ENCODE measurements at places on chromosomes 12 and 14.

DNA sequence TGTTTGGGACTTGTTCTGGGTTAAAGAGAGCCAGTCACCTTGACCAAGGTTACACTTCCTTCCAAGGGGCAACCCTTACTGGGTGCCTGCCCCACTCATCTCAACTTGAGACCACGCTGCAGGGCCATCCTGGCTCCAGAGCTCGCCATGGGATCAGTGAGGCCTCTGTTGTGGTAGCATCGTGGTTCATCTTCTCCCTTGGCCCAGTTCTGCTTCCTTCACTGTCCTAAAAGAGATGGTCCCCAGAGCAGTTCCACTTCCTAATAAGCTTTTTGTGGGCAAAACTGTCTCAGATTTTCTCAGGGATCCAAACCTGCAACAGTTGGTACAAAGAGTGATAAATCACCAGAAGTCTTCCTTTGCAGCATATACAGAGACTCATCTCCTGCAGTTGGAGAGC lies 165.9 kb upstream of the TMEM260 start:
- no peak for DNase-seq

DNA sequence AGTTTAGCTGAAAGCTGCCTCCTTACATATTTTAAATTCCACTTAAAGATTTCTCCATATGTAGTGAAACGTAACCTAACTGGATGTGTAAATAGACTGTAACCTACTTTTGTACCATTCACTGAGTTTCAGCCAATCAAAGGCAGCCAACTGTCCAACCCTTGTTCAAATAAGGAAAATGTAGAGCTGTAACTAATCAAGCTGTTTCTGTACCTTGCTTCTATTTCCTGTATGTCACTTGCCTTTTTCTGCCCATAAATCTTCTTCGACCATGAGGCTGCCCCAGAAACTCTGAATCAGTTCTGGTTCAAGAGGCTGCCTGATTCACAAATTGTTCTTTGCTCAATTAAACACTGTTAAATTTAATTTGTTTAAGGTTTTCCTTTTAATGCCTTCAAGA lies 6.3 kb downstream of the SLC7A8 start:
- no peak for DNase-seq

DNA sequence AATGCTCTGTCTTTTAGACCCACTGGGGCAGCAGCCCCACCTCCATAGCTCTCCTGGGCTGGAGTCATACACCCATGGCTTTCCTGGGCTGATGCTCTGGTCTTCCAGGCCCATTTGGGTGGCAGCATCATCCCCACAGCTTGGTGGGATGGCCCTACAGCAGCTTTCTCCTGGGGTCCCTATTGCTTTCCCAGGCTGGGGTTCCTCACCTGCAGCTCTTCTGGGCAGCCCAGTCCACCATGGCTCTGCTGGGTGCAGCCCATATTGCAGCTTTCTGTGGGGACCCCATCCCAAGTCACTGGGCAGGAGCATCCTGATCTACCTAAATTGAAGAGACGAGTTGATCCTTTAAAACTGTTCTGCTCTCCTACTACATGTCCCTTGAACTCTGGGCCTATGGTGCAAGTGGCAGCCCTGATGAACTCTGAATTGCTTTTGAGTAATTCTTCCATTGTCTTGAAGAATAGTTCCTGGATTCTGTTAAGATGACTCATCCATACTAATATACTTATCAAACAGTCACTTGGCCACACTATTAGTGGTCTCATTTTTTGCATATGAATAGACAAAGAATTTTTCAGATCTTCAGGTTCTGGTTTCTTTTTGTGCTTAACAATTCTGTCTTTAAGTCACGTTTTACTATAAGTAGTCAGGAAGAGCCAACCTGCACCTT lies 390.1 kb downstream of the DPF3 start:
- DNase-seq: peak; percentile 53

DNA sequence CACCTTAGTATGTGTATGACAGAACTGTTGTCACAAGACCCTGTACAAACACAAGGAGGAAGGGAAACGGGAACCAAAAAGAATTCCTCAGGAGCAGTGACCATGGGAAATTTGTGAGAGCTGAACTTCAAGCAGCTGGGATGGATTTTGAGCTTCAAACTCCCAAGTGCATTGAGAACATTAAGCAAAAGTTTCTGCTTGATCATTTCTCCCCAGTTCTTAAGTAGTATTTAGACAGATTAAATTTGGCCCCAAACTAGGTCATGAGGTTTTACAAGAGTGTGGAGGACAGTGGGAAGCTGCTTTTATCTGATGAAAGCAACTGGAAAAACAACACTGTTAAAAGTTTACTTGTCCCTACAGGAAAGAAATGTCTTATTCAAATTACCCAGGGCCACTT lies 206.0 kb upstream of the DCN start:
- no peak for DNase-seq

- no peak for DNase-seq
These were observed 255.7 kb upstream of the FAR2 start for GRCh38 chr12:28893365-28893764.

DNA sequence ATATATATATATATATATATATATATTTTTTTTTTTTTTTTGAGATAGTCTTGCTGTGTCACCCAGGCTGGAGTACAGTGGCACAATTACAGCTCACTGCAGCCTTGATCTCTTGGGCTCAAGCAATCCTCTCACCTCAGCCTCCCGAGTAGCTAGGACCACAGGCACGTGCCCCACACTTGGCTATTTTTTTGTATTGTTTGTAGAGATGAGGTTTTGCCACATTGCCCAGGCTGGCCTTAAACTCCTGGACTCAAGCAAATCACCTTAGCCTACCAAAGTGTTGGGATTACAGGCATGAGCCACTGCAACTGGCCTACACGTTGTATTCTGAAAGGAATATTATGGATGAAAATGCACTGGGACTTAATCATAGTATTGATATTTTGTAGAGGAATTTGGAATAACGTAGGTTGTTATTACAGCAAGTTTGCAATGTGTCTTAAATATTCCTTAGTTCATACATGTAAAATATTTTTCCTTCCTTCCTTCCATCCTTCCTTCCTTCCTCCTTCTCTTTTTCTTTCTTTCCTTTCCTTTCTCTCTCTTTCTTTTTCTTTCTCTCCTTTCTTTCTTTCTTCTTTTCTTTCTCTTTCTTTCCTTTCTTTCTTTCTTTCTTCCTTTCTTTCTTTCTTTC lies 862 bp downstream of the KLRB1 start:
- DNase-seq: no peak

- DNase-seq: no peak
These were observed 17.2 kb upstream of the STRN3 start for GRCh38 chr14:31043379-31043778.

- DNase-seq: no peak
These were observed 99.0 kb downstream of the ESR2 start for GRCh38 chr14:64195199-64195598.

- no peak for DNase-seq
These were observed 284.0 kb downstream of the ATP23 start for GRCh38 chr12:58225203-58225877.

- DNase-seq: no peak
These were observed 83.7 kb downstream of the NINJ2 start for GRCh38 chr12:579420-580110.

DNA sequence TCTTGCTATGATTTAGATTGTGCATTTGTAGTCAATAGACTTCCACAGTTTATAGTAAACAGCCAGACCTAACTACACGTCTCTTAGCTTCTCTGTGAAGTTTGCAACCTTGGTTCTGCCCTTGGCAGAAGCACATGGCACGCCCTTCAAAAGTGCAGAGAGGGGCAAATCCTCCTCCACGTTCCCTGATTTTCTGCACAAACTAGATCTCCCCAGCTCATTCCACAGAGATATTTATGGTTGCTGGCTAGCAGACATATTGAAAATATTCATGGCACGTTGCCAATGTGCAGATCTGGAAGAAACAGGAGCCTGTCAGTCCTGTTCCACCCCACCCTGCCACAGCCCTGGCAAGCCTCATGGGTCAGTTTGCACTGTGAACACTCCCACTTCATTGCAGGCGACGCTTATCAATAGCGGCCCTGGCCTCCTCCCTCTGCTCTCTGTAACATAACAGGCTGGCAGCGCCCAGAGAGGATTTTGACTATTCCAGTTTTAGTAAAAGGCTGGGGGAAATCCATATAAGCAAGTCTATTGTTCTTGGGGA lies 6.5 kb upstream of the LGALS3 start:
- no peak for DNase-seq

DNA sequence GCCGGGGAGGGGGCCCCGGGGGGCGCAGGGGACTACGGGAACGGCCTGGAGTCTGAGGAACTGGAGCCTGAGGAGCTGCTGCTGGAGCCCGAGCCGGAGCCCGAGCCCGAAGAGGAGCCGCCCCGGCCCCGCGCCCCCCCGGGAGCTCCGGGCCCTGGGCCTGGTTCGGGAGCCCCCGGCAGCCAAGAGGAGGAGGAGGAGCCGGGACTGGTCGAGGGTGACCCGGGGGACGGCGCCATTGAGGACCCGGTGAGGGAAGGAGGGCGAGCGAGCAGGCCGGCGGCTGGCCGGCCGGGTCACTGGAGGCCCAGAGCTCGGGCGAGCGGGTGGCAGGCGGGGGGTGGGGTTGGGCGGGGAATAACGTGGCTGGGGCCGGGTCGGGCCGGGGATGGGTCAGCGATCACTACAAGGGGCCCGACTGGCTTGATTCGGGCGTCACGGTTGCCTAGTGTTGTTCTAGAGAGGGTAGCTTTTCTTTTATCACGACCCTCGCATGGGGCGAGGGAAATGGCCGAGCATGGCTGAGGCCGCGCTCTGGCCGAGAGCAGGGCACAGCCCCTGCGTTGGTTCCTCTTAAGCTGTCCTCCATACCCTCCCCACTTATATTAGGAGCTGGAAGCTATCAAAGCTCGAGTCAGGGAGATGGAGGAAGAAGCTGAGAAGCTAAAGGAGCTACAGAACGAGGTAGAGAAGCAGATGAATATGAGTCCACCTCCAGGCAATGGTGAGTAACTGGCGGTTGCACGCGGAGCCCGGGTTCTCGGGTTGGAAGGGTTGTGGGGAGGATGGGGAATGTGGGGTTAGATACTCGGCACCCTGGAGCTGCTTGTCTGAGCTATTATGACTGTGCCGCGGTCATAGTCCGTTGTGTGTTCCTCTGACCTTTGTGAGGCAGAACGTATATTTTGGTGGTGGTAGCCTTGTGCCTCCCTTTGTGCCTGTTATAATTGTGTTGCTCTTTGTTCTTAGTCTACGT lies 603 bp downstream of the PABPN1 start:
- DNase-seq: peak; percentile 58

- DNase-seq: no peak
These were observed 22.5 kb downstream of the ZFHX2 start for GRCh38 chr14:23529016-23529415.

DNA sequence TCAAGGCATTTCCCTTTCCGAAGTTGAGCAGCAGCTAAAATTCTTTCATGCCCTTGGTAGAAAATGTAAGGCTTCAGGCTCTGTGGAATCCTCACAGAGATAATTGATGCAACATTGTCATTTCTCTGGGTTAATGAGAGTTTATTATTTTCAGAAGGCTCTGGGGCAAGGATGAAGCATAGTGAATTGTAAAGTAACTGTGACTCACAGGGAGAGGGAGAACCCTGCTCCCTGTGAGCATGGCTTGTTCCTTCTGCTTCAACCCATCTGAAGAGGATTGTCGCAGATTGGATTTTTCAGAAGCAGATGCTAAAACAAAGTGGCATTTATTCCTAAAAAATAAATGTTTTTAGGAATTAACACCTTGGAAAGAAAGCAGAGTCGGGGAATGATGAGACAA lies 41.2 kb downstream of the APOBEC1 start:
- no peak for DNase-seq

- DNase-seq: no peak
These were observed 165.7 kb upstream of the STXBP6 start for GRCh38 chr14:25215607-25216006.

- no peak for DNase-seq
These were observed 54.7 kb upstream of the GTF2A1 start for GRCh38 chr14:81275305-81276072.

DNA sequence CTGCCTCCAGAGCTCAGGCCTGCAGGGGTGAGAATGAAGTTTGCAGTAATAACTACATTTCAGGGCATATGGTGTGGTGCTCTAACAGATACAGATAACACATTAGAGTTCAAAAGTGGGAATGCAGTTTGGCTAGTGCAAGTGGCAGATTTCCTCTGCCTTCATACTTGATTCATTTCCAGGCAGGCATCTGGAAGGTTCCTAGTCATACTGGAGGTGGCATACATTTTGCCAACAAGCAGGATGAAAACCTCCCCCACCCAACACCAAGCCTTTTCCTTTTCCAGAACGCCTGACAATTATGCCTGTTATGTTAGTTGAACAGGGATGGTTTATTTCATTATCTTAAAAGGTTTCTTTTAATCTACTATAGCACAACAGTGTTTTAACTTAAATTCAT lies 24.3 kb downstream of the VTI1B start:
- DNase-seq: no peak

GRCh38 chr12:91774434-91774921 lies 371.2 kb downstream of the BTG1 start:
- peak; percentile 4 for DNase-seq

DNA sequence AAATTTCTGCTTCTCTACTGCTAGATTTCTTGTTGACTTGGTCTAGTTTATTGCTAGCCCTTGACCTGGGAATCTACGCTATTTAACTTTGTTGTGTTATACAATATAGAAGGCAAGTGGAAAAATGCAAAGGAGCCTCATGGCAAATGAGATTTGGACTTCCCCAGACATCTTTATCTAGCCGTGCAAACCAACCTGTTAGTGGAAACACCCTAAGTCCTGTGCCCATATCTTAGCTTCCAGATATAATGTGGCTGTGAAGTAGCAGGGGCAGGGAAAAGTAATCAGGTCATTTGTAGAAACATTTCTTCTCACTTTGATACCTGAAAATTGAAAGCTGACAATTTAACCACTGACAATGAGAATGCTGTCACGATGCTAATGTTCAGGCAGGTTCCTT lies 90.7 kb upstream of the ATP2B1 start:
- DNase-seq: no peak

- DNase-seq: no peak
These were observed 154.7 kb downstream of the ETV6 start for GRCh38 chr12:11804130-11804529.

- no peak for DNase-seq
These were observed 60.6 kb downstream of the SUDS3 start for GRCh38 chr12:118436986-118437385.

DNA sequence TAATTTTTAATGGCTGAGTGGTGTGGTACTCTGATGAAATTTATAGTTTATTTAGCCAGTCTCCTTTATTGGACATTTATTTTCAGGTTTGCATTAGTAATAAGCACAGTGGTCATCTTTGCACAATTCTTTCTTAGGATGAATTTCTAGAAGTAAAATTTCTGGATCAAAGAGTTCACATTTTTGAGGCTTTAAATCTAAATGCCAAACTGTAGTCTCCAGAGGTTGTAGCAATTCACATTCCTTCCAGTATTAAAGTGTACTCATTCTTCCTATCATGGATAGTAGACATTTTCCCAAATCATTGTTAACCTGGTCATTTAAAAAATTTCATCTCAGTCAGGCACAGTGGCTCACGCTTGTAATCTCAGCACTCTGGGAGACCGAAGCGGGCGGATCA lies 24.8 kb downstream of the SLC39A9 start:
- no peak for DNase-seq
